ENCODE measurements at places on chromosomes 12 and 14.

- no peaks in the 10 kb centered on the region for H3K27me3 ChIP-seq
- no peak overlapping the region for H3K27ac ChIP-seq
- no peaks in the 10 kb centered on the region for H3K4me1 ChIP-seq
- no peaks in the 10 kb centered on the region for H3K36me3 ChIP-seq
- no peak overlapping the region for H3K4me3 ChIP-seq
Measured at GRCh38 chr12:50633955-50634354, 129.2 kb downstream of the DIP2B start.

GRCh38 chr12:57993030-57993429 is 51.7 kb downstream of the ATP23 start:
- no peaks in the 10 kb centered on the region for H3K36me3 ChIP-seq
- H3K27me3 ChIP-seq, result peaks cover 3% of the 10 kb centered on the region
- H3K27ac ChIP-seq, result no peak overlapping the region
- no peaks in the 10 kb centered on the region for H3K4me1 ChIP-seq
- no peak overlapping the region for H3K4me3 ChIP-seq
- no peak for DNase-seq

DNA sequence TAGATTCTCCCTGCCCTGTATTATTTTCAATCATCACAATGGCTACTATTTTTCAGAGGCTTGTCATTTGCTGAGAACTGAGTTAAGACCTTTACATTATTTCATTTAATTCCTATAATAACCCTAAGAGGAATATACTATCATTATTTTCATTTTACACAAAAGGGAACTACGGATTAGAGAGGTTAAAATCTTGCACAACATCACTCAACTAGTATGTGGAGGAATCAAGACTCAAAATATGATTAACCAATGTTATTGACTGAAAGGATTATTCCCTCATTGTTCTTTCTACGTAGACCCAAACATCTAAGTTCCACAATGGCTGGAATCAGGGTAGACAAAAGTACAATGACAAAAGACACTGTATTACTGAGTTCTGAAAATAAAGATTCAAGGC is 45.0 kb downstream of the GPR65 start:
- no peak for DNase-seq
- H3K27ac ChIP-seq, result no peak overlapping the region
- no peaks in the 10 kb centered on the region for H3K36me3 ChIP-seq
- no peaks in the 10 kb centered on the region for H3K4me1 ChIP-seq

GRCh38 chr12:101107032-101107763 is 102.8 kb downstream of the SLC5A8 start:
- no peaks in the 10 kb centered on the region for H3K4me1 ChIP-seq
- H3K27me3 ChIP-seq, result no peaks in the 10 kb centered on the region
- no peak overlapping the region for H3K4me3 ChIP-seq
- no peaks in the 10 kb centered on the region for H3K36me3 ChIP-seq
- no peak for DNase-seq

GRCh38 chr14:92516966-92517506 is 3.5 kb downstream of the RIN3 start:
- no peaks in the 10 kb centered on the region for H3K27me3 ChIP-seq
- DNase-seq, result no peak
- no peak overlapping the region for H3K4me3 ChIP-seq
- no peak overlapping the region for H3K27ac ChIP-seq
- peaks cover 61% of the 10 kb centered on the region for H3K4me1 ChIP-seq

GRCh38 chr12:32248441-32249140 is 141.9 kb downstream of the BICD1 start:
- H3K36me3 ChIP-seq, result no peaks in the 10 kb centered on the region
- H3K4me3 ChIP-seq, result no peak overlapping the region
- H3K27ac ChIP-seq, result no peak overlapping the region
- DNase-seq, result no peak
- H3K4me1 ChIP-seq, result no peaks in the 10 kb centered on the region

- H3K4me1 ChIP-seq, result peaks cover 62% of the 10 kb centered on the region
- DNase-seq, result no peak
- H3K4me3 ChIP-seq, result peak overlapping the region; percentile 69
- no peaks in the 10 kb centered on the region for H3K27me3 ChIP-seq
- peak overlapping the region; percentile 59 for H3K27ac ChIP-seq
- no peaks in the 10 kb centered on the region for H3K36me3 ChIP-seq
Measured at GRCh38 chr12:120115692-120116440, 687 bp downstream of the RAB35 start.

- no peaks in the 10 kb centered on the region for H3K27me3 ChIP-seq
- no peak overlapping the region for H3K4me3 ChIP-seq
- no peak overlapping the region for H3K27ac ChIP-seq
- peaks cover 6% of the 10 kb centered on the region for H3K4me1 ChIP-seq
Measured at GRCh38 chr12:89752341-89752740, 43.7 kb upstream of the ATP2B1 start.

DNA sequence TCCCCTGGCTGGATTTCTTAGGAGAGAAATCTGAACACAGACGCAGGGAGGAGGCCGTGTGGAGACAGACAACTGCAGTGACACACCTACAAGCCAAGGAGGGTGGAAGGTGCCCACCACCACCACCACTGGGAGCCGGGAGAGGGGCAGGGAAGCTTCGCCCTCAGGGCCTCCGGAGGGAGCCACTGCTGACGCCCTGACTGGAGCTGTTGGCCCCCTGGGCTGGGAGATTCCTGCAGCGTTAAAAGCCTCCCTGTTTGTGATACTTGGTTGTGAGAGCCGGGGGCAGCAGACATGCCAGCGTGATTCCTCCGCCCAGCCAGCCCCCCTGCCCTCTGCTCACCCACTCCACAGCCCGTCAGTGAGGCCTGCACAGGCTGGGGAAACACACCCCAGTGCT is 72.0 kb downstream of the CHGA start:
- H3K36me3 ChIP-seq, result peaks cover 3% of the 10 kb centered on the region
- no peak for DNase-seq
- no peak overlapping the region for H3K4me3 ChIP-seq
- no peaks in the 10 kb centered on the region for H3K4me1 ChIP-seq
- no peaks in the 10 kb centered on the region for H3K27me3 ChIP-seq
- H3K27ac ChIP-seq, result no peak overlapping the region

- DNase-seq, result no peak
- H3K4me1 ChIP-seq, result no peaks in the 10 kb centered on the region
- no peaks in the 10 kb centered on the region for H3K36me3 ChIP-seq
- no peaks in the 10 kb centered on the region for H3K27me3 ChIP-seq
Measured at GRCh38 chr12:63990828-63991547, 146.5 kb downstream of the SRGAP1 start.

DNA sequence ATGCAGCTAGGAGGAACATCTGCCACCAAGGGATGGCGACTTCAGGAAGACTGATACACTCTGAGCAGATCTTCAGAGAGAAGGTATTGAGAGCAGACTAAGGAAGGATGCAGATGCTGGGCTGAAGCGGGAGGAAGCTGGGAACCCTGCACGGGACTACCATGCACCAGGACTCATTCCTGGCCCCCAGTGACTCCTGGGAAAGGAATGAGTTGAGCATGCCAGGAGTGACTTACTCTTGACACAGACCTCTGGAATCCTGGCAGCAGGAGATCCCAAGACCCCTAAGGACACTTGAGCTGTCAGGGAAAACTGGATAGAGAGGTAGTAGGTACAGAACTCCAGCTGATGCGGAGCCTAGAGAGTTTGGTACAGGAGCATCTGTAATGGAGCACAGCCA is 336.1 kb downstream of the RPS29 start:
- no peak overlapping the region for H3K27ac ChIP-seq
- no peak overlapping the region for H3K4me3 ChIP-seq
- H3K36me3 ChIP-seq, result no peaks in the 10 kb centered on the region
- H3K27me3 ChIP-seq, result no peaks in the 10 kb centered on the region

GRCh38 chr12:131642771-131643170 is 68.1 kb upstream of the SFSWAP start:
- no peaks in the 10 kb centered on the region for H3K4me1 ChIP-seq
- no peak overlapping the region for H3K4me3 ChIP-seq
- no peak for DNase-seq
- no peaks in the 10 kb centered on the region for H3K36me3 ChIP-seq
- H3K27me3 ChIP-seq, result no peaks in the 10 kb centered on the region
- H3K27ac ChIP-seq, result no peak overlapping the region
